Memory B cell (primary cell): ENCODE measurements at places on chromosomes 5 and 9.

DNA sequence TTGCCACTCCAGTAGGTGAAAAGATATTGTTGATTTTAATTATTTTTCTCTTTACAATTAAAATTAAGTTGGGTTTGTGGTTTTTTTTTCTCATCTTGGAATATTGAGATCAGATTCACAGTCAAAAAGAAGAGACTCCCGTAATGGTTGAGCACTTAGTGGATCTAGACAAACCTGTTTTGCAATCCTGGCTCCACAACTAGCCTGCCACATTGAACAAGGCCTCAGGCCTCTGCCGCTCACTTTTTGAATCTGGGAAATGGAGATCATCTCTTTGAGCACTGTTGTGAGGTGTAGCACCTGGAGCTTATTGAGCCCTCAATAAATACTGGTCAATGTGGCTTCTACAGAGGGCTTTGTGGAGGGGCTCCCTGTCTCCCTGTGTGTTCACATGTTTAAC is 37.1 kb upstream of the RARS1 start:
- DNase-seq = no peak

GRCh38 chr9:96458226-96458625 is 8.3 kb downstream of the HABP4 start:
- no peak for DNase-seq

GRCh38 chr5:18720002-18720401 is 1085.7 kb downstream of the TAF11L14 start:
- DNase-seq = no peak

DNA sequence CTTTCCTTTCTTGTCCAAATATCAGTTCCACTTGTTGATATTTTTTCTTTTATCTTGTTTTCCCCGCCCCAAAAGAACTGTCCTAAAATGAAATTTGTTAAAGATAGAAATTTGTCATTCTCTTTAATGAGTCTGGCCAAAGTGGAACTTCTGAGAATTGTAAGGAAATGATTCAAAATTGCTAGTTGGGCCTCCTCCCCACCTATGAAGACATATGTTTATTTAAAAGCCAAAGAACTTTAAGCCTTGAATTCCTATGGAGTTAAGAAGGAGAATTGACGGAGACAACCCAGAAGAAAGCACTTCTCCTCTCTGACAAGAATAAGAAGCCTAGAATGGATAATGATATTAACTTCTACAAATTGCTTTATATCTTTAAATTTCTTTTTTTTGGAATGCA is 59.1 kb upstream of the ALDH1A1 start:
- DNase-seq = no peak

DNA sequence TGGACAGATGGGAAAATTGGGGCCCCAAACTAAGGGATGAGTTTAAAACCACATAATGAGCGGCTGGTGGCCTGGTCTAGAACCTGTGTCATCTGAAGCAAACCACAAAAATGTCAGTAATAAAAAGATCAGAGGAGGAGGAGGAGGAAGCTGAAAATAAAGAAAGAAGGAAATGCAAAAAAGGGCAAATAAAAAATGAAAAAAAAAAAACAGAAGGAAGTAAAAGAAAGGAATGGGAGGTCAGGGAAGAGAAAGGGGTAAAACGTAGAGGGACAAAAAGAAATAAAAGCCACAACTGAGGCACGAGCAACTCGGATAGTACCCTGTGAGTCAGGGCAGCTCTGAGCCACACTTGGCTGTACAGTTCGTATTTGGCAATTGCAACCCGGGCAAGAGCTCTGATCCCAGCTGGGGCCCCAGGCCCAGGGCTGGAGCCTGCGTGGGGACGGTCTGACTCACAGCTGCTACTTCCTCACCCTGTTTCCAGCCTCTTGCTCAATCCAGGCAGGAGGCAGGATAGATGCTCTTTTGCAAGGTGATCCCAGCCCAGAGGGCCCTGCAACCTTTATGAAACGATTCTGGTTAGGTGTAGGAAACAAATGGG is 137.9 kb upstream of the TRIM32 start:
- DNase-seq = no peak

DNA sequence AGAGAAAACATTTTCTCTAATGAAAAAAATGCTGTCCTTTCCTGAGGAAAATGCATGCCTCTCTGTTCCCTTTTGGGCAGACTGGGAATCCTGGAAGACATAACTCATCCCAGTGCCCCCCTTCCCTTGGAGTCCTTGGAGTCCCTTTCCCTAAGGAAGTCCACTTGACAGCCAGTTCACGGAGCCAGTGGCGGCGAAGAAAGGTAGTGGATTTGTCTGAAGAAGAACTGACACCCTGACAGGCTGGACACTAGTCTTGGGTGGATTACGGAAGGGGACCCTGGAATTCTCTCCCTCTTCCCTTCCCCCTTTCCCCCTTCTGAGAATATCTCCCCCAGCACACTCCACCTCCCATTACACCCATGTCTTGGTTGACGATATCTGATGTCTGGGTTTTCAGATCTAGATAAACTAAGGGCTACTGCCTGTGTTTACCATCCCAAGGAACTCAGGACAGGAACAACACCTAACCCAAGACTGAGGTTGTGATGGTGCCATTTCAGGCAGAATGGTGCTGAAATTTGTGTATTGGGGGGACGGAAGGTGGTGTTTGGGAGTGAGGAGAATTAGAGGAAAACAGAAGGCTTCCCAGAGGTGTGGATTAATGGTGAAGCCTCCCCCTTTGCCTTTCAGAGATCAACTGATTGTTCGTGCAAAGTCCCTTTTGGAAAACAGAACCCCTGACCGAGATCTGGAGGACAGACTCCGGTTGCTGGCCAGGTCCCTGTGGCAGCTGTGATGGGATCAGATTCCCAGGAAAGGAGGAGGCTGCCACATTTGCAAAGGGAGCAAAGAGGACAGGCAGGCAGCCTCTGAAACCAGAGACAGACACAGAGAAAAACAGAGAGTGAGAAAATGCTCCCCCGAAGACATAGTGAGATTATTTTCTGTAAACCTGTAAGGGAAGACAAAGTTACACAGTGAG is 704 bp downstream of the SPARC start:
- DNase-seq = no peak

DNA sequence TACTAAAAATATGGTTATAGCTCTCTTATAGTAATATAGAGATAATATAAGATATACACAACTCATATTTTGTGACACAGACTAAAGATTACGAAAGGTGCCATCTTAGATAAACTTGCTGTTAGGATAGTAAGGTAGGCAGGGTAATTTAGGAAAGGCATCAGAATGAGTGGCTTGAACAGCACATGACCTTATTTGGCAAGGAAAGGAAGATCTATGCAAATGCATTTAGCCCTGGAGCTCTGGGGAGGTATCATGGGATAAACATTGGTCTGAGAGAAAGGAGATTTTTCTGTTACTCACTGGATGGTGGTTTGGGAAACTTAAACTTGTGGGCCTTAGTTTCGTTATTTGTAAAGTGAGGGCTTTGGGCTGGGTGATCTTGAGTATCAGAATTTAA is 65.8 kb downstream of the KCTD16 start:
- DNase-seq = no peak

GRCh38 chr9:90774682-90775081 is 26.9 kb upstream of the SYK start:
- DNase-seq = peak; percentile 75

- DNase-seq = no peak
These were observed 490.2 kb downstream of the TLE4 start for GRCh38 chr9:80061940-80062339.

GRCh38 chr9:136711751-136712689 is at the start of gene DIPK1B:
DIPK1B (plus strand) TSS chr9:136712572; CDS start chr9:136712666, 94 bp downstream.
- no peak for DNase-seq

DNA sequence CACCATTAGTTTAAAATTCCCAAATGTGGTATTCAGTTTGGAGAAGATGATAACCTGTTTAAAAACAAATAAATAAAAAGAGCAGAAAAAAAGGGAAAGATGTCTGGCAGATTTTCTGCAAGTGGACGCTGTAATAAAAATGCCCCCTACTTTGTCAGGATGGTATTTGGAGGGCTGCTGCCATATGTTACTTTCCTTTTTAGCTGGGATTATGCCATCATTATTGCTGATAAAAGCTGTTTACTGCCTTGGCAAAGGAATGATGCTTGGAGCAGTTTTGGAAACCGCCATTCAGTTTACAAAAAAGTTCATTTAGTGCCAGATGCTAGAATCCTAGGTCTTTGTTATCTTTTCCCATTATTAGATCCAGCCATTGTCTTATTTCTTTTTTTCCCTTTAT is 104.8 kb downstream of the PBX3 start:
- no peak for DNase-seq

DNA sequence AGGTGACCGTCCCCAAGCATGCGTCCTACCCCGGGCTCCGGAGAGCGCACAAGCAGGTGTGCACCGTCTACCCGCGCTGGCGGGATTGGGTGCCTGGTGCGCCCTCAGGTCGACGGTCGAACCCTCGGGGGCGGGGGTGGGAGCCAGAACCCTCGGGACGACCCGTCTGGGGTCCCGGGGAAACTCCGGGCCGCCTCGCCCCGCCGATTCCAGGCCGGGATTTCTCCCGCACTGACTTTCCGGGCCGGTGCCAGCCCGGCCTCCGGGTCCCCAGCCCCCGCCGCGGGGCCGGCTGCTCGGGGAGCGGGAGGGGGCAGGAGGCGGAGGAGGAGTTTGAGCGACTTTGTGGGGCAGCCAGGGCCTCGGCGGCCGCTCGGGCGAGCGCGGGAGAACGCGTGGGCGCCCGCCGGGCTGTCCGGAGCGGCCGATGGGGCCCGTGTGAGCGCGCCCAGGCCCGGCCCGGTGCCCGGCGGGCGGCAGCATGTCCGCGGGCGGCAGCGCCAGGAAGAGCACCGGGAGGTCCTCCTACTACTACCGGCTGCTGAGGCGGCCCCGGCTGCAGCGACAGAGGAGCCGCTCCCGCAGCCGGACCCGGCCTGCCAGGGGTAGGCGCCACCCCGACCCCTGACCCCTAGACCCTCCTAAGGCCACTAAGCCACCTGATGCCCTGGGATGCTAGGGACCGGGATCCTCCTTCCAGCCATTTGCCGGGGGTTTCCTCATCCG is at the start of gene DAB2IP:
DAB2IP (plus strand) TSS at position 340 of the 726 bp plus-strand sequence; CDS start at position 482, 142 bp downstream.
- no peak for DNase-seq

DNA sequence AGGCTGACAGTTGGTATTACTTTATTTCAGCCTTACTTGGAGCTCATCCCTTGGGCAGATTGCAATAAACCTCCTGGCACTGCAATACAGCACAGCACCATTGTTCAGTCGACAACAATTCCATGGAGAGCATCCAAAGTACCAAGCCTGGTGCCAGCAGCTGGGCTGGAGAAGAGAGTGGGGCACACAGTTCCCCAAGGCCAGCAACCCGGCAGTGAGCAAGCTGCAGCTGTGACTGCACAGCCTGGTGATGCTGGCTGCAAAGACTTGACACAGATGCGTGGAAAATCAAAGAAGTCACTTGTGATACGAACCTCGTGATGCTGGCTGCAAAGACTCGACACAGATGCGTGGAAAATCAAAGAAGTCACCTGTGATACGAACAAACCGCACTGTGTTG is 125.4 kb downstream of the ATPSCKMT start:
- DNase-seq = no peak

GRCh38 chr9:97910357-97910756 is 11.9 kb downstream of the TRMO start:
- no peak for DNase-seq

- no peak for DNase-seq
These were observed 23.1 kb downstream of the POLR1E start for GRCh38 chr9:37508834-37509206.

DNA sequence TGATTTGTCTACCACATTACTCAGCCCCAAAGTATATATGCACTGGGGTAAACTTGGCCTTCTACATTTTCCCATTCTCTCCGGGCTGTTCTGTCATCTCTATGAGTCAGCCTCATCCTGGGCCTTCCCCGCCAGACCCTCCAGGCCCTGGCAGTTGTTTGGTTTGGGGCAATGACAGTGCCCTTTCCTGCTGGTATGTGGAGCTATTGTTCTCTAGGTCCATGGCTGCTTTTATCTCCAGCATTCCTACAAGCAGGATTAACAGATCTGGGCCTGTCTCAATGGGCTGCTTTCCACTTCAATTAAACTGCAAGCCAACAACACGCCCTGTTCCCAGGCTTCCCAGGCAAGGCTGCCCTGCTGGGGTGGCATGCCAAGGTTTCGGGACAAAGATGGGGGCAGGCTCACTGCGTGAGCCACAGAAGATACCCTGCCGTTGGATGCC is 136.4 kb downstream of the SLIT3 start:
- DNase-seq = no peak

GRCh38 chr9:83322438-83322837 is 215.8 kb downstream of the FRMD3 start:
- DNase-seq = no peak

- DNase-seq = no peak
These were observed 82.7 kb downstream of the HACD4 start for GRCh38 chr9:20948703-20949102.

GRCh38 chr5:157514974-157515373 is 55.0 kb downstream of the NIPAL4 start:
- no peak for DNase-seq

DNA sequence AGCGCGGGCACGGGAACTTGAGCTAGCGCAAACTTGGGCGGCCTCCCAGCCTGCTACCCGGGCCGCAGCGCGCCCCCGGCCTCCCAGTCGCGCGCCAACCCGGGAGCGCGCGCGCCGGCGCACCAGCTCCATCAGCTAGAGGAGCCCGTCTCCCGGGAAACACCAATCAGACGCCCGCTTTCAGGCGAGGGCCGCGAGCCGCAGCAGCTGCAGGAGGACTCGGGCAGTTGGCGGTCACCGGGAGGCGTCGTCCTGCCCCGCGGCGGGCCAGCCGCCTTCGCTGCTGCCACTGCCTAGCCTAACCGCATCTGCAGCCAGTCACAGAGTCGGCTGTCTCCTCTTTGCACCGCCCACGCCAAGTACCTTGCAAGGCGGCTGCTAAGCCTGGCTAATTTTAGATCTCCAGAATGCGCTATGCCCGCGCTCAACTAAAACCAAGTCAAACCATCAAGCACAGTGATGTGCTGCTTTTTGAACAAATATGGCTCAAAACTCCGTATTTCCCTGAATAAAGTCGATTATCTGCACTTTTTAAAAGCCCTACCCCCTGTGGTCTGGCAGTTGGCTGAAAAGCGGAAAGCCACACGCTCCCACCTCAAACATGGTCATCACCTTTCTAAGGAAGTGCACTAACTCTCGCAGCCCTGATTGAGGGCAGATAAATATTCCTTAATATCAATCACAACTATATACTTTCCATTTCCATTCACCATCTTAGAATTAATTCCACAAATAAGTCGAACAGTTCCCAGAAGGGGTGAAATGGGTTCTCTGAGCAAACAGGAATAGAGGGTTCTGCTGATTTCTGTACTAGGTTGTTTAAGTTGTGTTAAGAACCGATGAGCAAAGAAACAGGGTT is 221.8 kb downstream of the MEF2C start:
- no peak for DNase-seq

DNA sequence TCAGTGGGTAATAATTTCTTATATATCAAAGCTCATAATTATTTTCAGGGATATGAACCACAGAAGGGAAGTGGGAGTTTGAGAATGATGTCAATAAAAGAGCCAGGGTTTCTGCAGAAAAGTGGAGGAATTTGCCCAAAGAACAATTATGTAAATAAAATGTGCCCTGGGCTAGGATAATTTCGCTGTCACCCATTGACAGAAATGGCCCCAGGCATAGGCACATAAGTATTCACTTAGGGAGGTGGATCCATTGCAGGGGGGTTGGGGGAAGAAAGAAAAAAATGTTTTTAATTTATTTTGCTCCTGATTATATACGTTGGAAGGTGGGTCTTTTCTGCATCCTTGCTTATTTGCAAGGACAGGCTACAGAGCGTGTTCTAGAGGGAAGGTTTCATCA is 135.1 kb upstream of the IRX2 start:
- DNase-seq = no peak

GRCh38 chr9:132789719-132790118 is 88.4 kb downstream of the AK8 start:
- DNase-seq = no peak

- no peak for DNase-seq
These were observed 480.3 kb downstream of the RAB3C start for GRCh38 chr5:59062986-59063683.
